ENCODE measurements at places on chromosomes 1 and 21.

DNA sequence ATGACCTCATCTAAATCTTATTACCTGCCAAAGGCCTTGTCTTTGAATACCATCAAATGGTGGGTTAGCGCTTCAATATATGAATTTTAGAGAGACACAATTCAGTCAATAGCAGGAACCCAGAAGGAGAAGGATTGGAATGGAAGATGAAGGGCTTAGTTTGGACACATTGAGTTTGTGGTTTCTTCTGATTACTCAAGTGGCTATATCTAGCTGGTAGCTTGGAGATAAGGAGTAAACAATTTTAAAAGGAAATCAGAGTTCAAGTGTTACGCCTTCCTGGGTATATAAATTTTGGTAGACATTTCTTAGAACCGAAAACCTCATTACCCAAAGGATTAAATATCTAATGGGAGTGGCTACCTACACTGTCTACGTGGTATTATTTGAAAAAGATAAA, 80.2 kb downstream of the RGS2 start:
- no peak for DNase-seq

GRCh38 chr1:51410568-51411460, 80.5 kb upstream of the TTC39A start:
- peak; percentile 12 for DNase-seq

GRCh38 chr1:80892539-80892938, 908.2 kb upstream of the ADGRL2 start:
- DNase-seq, result no peak

DNA sequence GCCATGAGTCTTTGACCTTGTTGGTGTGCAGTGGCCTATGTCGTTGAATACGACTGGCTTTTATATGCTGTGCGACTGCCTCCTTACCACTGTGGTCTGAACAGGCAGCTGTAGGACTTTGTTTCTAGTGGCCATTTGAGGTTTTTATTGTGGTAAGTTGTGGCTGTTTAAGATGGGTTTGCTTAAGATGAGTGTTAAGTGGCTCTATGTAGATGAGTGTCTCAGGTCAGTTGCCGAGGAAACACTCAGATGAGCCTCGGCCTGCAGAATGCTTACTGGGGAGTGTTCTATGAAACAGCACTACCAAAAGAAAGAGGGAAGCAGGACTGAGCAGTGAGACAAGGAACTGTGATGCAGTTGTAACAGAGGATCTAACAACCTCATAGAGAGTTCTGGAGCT, 14.9 kb upstream of the CD1C start:
- DNase-seq, result no peak

DNA sequence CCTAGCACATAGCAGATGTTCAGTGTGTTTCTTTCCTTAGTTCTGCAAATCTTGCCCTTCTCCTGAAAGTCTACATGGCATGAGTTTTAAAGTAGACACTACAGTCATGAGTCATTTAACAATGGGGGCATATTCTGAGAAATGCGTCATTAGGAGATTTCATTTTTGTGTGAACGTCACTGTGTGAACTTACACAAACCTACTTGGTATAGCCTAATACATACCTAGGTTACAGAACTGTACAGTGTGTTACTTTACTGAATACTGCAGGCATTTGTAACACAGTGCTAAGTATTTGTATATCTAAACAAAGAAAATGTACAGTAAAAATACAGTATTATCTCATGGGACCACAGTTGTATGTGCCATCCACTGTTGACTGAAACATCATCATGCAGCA, 10.0 kb downstream of the TTF2 start:
- DNase-seq, result peak; percentile 80

DNA sequence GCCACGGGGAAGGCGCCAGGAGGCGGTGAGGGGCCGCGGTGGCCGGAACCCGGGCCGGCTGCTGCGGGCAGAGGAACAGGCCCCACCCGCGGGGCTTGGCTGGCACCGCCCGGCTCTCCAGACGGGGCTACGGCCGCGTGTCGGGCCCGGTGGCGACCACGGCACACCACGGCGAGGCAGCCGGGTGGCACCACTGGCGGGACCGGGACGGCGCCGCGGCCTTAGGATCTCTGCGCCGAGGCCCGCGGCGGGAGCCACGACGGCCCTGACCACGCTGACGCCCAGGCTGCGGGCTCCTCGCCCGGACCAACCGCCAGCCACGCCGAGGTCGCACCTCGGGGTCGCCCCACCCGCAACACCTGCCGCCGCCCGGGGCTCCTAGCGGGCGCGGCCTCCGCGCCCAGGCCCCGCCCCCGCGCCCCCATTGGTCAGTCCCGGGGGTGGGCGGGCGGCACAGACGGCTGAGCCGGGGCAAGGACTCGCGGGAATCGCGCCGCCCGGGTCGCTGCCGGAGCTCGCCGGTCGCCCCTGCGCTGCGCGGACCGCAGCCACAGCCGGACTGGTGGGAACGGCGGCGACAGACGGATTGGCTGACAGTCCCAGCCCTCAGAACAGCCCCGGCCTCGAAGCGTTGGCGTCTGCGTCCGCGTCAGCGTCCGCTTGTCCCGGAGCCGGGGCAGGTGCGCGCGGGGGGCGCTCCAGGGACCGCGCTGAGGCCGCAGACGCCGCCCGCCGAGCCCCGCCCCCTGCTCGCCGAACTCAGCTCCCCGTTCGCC, at the start of gene BMP8A:
BMP8A (plus strand) TSS at position 491 of the 776 bp plus-strand sequence. CDS start 356 bp downstream, outside the sequence.
- no peak for DNase-seq

DNA sequence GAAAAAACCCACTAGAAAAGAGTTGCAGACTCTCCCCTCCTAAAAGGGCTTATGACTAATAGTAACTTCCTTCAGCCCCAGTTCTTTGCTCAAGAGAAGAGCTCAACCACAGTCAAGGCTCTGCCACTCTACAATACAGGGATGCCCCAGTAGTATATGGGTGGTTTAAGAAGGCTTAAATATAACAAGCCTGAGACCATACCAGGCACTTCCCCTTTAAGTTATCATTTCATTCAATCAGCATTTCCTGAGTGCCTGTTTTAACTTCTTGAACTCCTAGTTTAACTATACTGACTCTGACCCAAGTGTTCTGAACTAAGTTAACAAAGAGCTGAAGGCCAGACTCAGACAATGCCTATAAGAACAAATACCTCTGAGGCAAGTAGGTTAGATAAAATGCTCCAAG, 19.8 kb downstream of the PRPF38A start:
- DNase-seq, result no peak

DNA sequence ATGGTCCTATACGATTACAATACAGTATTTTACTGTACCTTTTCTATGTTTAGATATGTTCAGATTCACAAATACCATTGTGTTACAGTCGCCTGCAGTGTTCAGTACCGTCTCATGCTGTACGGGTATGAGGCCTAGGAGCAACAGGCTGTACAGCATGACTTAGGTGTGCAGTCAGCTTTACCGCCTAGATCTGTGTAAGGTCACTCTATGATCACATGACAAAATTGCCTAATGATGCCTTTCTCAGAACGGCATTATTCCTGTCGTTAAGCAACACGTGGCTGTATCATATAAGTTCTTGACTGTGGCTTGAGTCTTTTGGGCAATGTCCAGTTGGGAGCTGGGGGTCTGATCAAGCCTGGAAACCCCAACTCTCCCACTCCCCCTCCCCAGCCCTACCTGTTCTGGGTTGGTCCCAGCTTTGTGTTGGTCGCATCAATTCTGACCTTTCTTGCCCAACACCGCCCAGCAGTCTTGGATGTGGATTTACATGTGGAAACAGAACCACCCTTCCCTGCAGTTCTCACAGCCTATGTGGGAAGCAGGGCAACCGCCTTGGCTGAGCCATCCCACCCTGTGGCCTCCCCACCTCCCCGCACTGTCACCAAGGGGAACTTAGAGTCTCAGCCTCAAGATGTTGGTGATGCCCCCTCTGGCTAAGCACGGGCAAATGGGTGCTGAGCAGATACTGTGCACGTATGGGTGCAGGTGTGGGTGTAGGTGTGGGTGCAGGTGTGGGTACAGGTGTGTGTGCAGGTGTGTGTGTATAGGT, 80.2 kb upstream of the ACTL8 start:
- DNase-seq, result no peak

DNA sequence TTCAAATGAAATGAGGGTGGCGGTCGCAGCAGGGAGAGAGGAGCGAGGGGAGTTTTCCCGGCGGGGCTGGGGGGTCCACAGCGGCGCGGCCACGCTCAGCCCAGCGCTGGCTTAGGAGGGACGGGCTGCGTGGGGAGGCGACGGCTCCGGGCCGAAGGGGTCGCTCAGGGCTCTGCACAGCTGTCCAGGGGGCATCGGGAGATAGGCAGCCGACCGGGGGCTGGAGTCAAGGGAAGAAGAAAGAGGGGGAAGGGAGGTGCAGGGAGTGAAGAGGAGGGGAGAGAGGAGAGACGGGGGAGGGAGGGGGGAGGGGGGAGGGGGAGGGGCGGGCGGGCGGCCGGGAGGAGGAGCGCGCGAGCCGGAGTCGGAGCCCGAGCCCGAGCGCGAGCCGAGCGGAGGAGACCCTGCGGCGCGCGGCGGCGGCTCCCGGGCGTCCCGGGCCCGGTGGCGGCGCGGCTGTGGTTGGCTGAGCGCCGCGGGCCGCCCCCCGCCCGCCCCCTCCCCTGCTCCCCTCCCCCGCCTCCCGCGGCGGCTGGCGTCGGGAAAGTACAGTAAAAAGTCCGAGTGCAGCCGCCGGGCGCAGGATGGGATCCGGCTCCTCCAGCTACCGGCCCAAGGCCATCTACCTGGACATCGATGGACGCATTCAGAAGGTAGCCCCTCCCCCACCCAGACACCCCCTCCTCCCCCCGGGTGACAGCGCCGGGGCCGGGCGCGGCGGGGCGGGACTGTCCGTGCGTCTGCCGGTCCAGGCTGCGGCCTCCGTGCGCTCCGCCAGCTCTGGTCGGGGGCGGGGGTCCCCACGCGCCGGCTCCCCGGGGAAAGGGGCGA, at the start of gene PDE9A:
PDE9A (plus strand) TSS at position 391 of the 831 bp plus-strand sequence; CDS start at position 585, 194 bp downstream.
- no peak for DNase-seq

- DNase-seq, result no peak
Measured at GRCh38 chr1:8821084-8821483, 3.6 kb upstream of the RERE start.

- DNase-seq, result no peak
Measured at GRCh38 chr1:18881642-18882431, 20.5 kb downstream of the ALDH4A1 start.

- no peak for DNase-seq
Measured at GRCh38 chr1:20593756-20594155, 4.9 kb downstream of the CDA start.

- DNase-seq, result no peak
Measured at GRCh38 chr1:36717431-36717830, 234.7 kb upstream of the CSF3R start.

- DNase-seq, result no peak
Measured at GRCh38 chr1:13948888-13949391, 249.0 kb downstream of the PRDM2 start.

DNA sequence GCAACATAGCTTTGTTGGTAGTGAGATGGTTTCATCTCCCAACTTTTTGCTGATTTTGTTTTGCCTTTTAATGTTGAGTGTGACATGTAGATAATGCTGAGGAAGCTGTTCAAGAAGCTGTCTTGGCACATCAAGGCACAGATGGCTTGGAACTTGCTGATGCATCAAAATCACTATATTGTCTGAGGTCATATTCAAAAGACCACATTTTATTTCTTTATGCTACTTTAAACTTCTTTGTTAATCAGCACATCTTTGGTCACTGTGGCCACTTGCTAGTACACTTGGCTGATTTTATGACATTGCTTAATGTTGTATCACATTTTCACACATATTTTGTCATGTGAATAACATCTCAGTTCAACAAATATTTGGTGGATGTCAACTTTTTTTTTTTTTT, 87.1 kb upstream of the BCL10 start:
- no peak for DNase-seq

GRCh38 chr1:227793079-227793947, 22.2 kb upstream of the PRSS38 start:
- DNase-seq, result no peak

DNA sequence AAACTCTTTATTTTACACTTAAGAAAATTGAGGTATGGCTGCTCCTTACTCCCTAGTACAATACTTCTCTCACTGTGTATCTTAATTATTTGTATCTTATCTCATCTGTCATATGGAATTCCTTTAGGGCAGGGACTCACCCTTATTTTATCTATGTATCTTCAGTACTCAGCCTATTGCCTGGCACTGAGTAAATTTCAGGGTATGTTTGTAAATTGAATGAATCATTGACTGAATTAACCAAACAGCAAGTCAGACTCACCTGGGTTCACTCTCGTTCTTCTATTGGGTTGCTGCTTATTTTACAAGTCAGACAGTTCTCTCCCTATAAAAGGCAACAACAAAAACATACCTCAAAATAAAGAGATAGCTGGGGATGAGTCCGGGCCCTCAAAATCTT, 63.8 kb downstream of the LAMC1 start:
- DNase-seq, result no peak

DNA sequence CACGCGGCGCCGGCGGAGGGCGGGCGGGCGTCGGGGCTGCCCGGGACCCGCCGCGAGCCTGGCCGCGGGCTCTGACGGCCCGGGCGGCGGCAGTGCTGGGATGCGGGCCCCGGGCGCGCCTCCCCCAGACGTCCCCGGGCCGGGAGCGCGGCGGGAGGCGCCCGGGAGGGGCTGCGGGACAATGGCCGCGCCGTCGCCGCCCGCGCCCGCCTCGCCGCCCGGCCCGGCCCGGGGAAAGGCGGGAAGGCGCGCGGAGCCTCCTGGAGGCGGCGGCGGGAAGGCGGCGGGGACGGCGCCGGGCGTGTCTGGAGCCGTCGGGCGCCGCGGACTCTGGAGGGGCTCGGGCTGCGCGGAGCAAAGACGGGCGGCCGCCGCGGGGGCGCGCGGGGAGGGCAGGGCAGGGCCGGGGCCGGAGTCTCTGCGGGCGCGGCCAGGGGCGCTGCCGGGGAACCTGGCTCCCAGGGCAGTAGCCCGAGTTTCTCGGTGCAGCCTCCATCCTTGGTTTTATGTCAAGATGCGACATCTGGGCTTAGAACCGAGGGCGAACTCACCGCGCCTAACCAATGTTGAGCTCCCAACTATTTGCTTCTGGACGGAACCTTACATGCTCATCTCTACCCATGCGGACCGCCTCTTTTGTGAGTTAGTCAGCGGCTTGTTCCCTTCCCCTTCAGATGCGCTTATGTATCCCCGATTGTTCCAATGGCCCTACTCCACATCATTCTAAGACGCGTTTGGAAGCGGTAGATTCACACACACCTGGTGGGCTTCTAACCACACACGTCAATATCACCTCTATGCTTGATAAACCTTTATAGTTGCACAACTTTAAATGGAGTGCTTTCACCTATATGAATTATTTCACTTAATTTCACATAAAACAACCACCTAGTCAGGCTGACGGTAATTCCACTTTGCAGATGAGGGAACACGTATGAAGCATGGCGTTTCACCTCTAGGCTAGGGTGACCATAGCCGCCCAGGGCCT, 651 bp downstream of the ZBTB8A start:
- no peak for DNase-seq

- no peak for DNase-seq
Measured at GRCh38 chr1:67635055-67635809, 49.8 kb upstream of the GADD45A start.

- no peak for DNase-seq
Measured at GRCh38 chr1:111786669-111787207, 31.0 kb downstream of the DDX20 start.

GRCh38 chr1:84370266-84370665, 28.0 kb upstream of the DNASE2B start:
- no peak for DNase-seq

GRCh38 chr21:44428281-44428960, 26.9 kb upstream of the LRRC3 start:
- no peak for DNase-seq

- no peak for DNase-seq
Measured at GRCh38 chr21:37365517-37366481, 774 bp upstream of the DYRK1A start.

Measured in AG04449 (cell line).